Keratinocyte (primary cell): ENCODE measurements at places on chromosomes 4 and X.

GRCh38 chr4:124028182-124028581 is 631.6 kb downstream of the SPRY1 start:
- DNase-seq = no peak

GRCh38 chr4:23097251-23097650 is 404.5 kb downstream of the GBA3 start:
- DNase-seq = no peak

- DNase-seq = no peak
Measured at GRCh38 chr4:60948008-60948407, 252.1 kb upstream of the ADGRL3 start.

GRCh38 chr4:6017030-6017429 is 1.2 kb downstream of the C4orf50 start:
- no peak for DNase-seq

GRCh38 chrX:134949271-134949670 is 41.5 kb upstream of the SMIM10 start:
- DNase-seq = no peak

DNA sequence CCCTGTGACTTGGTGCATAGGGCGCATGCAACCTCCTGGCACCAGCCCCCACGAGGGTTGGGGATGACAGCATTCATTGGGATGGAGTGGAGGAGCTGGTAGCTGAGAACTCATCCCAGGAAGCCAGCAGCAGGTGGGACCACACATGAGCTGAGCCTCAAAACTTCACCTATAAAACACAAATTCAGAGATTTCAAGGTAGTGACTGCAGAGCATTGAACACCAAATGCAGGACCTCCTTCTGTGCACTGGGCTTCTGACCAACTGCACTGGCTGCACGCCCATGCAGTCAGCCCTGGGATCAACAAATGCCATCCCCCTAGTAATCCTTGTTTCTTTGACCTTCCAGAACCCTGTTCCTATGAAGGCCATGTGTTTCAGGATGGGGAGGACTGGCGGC is 197.8 kb downstream of the FRAS1 start:
- no peak for DNase-seq

GRCh38 chrX:15136795-15137194 is 133.1 kb downstream of the ASB9 start:
- DNase-seq = no peak

- DNase-seq = no peak
Measured at GRCh38 chr4:139795527-139796314, 130.1 kb downstream of the MGST2 start.

- DNase-seq = no peak
Measured at GRCh38 chr4:147760695-147761094, 28.8 kb downstream of the ARHGAP10 start.

- no peak for DNase-seq
Measured at GRCh38 chr4:7017446-7018048, 25.6 kb upstream of the TADA2B start.

- no peak for DNase-seq
Measured at GRCh38 chr4:22187203-22187820, 238.7 kb upstream of the KCNIP4 start.

DNA sequence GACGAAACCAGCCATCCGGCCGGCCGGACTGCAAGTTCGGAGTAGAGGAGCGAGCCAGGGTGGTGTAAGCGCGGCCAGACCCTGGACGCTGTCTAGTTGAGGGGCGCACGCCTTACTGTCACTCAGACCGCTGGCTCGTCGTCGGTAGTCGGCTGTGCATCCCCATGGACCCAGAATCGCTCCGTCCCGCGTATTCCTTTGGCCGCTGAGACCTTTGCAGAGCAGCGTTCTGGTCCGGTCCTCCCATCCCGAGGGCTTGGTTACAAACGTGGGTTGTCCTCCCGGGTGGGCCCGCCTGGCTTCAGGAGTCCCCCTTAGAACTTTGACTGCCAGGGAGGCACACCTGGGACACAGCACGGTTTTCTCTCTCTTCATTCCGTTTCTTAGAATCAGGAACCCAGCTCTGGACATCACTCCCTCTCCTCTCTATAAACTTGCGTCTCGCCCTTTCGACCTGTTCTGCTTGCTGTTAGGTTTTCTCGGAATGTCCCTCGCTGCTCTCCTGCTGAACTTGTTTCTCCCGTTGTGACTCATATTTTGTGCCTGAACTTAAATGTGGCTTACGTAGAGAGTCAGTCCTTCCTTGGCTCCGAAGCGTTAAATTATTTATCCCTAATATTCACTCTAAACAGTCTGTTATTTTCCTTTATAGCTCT is 672 bp downstream of the PGM2 start:
- DNase-seq = no peak

GRCh38 chrX:115260330-115260729 is 26.4 kb upstream of the LRCH2 start:
- DNase-seq = no peak

GRCh38 chrX:44228621-44229020 is 114.9 kb downstream of the EFHC2 start:
- DNase-seq = no peak

DNA sequence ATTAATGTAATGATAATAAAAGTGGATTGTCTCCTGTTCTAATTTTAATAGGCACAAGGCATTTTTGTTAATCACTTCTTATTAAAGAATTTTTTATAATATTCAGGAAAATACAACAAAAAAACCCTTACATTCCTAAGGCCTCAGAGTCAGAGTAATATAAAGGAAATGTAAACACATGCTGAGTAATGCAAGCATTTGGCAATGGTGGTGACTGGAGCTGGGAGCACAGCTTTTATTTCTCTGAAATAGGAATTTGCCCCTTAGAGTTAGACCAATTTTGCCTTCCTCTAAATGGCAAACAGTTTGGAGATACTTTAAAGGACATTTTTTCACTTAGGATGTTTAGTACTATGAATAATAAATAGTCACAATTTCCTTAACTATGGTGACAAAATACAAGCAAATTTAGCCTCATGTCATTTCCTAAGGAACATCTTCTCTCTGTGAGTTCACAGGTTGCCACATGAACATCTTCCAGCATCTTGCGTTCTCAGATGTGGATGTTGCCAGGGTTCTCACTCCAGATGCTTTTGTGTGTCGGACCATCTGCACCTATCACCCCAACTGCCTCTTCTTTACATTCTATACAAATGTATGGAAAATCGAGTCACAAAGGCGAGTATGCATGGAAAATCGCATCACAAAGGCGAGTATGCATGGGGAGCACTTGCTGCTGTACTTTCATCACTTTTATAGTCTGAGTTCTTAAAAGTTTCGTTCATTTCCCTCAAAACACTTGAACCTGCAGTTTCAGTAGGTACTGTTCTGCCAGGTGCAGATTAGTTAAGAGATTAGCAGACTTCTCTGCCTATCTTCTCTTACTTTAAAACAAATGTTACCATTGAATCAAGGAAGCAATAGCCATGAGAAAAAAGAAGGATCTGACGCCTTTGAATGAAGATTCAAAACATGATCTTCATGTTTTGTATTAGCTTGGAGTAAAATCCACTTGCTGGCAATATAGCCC is 15.9 kb upstream of the F11 start:
- no peak for DNase-seq

GRCh38 chr4:172048666-172049065 is 235.5 kb downstream of the GALNTL6 start:
- no peak for DNase-seq

DNA sequence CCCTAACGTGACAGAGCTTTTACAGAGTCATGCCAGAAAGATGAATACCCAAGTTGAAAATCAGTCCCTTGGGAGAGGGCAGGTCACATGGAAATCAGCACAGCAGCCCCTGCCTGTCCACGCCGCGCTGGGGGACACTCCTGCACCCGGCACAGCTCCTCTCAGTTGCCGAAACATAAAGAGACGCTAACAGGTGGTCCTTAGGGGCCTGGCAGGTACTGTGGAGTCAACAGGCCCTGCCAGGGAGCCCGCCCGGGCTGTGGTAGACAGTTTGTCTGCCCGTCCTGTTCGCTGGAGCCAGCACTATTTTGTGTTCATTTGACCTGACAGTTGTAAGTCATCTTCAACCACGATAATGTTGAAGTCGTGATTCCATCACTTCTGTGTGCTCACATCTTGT is 30.5 kb downstream of the NELFA start:
- DNase-seq = no peak

DNA sequence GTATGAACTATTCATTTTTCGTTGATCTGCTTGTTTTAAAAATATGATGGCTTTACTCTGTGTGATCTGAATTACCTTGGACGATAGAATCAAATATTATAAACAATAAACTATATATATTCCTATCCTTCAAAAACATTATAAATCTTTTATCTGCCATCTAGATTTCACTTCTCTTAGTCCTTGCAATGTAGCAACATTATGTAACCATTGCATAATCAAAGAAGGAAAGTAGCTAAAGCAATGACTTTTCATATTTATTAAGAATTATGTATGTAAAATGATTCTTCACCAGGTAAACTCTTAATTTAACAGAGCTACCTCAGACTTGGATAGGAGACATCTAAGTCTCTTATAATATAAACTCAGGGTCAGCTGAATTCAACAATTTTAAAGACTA is 210.5 kb downstream of the ADAMTS3 start:
- DNase-seq = no peak

GRCh38 chrX:146435472-146435871 is 374.1 kb upstream of the CXorf51B start:
- DNase-seq = no peak

GRCh38 chr4:91366554-91366953 is 937.2 kb upstream of the GRID2 start:
- no peak for DNase-seq

DNA sequence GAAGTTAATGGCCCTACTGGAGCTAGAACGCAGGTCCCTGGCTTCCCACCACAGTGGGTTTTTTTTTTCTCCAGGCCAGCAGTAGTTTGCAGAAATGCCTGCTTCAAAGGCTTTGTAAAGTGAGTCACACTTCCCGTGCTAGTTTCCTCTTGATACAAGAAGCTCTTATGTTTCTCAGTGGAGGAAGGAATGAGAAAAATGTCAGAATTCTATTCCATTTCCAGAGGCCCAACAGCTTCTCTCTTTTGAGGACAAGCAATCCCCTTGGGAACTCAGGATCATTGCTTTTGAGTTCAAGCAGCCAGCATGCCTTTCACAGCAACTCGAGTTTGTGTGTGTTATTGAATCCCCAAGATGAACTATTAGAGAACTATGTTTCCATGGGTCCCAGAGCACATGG is 134.3 kb downstream of the GUCY2F start:
- DNase-seq = peak; percentile 1

DNA sequence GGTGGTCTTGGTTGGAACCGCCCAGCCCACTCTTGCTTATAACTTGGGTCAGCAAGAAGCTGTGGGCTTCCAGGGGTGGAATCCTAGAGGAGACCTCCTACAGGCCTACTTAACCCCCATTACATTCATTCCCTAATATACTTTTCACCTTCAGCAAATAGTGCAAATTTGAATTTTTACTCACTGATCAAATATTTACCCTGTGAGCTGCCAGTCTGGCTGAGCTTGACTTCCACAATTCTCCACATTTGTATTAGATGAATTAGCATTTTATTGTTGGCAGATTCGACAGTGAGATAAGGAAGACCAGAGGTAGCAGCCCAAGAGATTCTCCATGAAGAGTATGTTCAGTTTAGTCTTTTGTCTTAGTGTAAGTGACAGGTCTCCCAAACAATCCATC is 199.6 kb downstream of the BCOR start:
- DNase-seq = no peak

- no peak for DNase-seq
Measured at GRCh38 chrX:123909523-123909922, 49.7 kb downstream of the XIAP start.

GRCh38 chrX:149982310-149982709 is 44.0 kb upstream of the EOLA2 start:
- DNase-seq = no peak

DNA sequence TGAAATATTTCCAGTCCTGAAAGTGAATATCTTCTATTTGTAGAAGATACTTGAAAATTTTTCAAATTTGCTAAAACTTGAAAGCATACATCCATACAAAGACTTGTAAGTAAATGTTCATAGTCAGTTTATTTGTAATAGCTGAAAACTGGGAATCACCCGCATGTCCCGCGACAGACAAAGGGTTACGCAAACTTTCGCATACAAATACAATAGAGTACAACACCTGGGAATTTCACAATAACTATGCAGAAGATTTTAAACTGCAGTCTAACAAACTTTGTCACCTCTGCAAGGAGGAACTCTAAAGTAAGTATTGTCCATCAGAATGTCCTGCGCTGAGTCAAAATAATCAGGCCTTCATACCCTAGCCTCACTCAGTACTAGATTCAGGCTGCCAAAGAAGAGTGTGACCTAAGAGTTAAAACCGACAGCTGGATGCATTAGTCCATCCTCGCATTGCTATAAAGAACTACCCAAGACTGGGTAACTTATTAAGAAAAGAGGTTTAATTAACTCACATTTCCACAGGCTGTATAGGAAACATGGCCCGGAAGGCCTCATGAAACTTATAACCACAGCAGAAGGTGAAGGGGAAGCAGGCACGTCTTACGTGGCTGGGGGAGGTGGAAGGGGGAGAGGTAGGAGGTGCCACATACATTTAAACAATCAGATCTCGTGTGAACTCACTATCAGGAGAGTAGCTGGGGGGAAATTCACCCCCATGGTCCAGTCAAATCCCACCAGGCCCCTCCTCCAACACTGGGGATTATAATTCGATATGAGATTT is 60.4 kb downstream of the MMRN1 start:
- no peak for DNase-seq

- no peak for DNase-seq
Measured at GRCh38 chrX:2342874-2343273, 157.9 kb downstream of the DHRSX start.

DNA sequence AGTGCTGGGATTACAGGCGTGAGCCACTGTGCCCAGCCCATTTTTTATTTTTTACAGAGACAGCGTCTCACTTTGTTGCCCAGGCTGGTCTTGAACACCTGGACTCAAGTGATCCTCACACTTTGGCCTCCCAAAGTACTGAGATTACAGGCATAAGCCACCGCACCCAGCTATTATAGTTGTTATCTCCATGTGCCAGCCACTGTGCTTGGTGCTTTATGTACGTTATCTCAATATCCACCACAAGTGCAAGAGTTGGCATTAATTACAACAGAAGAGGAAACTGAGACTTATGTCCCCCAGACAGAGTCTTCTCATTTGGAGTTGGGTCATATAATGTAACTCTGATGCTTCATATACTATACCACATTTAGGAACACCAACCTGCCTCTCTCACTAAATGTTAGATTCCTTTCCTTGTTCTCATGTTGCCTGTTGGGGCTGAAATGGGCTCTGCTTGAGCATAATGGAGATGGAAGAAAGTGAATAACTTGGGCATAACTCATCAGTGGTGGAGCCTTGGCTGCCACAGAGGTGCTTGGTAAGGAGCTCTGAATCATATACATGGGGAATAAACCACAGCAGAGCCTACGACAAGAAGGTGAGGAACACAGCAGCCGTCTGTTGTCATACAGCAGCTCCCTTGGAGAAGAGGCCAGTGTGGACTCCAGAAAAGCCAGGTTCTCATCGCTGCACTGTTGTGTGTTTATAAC is 84.3 kb downstream of the SPRY1 start:
- peak; percentile 63 for DNase-seq
